ENCODE measurements at places on chromosomes 7 and 10.
A peak's percentile ranks its signal among the peaks of the same experiment; 100 is the strongest.

DNA sequence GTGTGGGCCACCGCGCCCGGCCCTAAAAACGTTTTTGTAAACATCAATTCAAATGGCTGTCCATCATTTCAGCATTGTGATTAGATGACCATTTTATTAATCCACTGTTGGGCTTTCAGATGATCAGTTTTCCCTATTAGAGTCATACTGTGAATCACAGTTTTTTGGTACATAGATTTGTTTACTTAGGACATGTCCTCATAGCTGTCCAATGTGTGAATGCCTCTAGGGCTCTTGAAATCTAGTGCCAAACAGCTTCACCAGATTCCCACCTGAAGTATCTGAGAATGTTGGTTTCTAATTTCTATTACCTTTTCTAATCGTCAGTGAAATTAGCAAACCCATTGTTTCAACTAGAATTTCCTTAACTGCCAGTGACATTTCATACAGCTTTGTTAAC, 66.8 kb downstream of the UPF2 start:
- DNase-seq: no peak

- DNase-seq: no peak
Measured at GRCh38 chr10:121159670-121160069, 308.5 kb downstream of the WDR11 start.

DNA sequence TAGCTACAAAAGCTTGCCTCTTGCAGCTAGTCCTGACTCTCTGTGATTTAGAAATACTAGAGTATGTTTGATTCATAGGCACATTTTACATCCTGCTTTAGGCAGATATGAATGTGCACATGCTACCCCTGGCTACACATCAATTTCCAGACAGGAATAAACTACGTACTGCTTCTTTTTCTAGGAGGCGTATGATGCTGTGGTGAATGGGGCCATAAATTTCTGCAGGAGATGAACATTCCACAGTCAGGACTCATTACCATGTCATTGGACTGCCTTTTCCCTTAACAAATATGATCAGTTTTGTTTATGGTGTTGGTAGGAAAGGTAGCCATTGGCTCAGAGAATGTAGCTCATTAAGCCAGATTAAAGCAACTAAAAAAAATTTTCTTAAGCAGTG, 50.1 kb upstream of the IFRD1 start:
- no peak for DNase-seq

GRCh38 chr10:93160829-93161228, 87.1 kb downstream of the CYP26A1 start:
- DNase-seq: no peak

DNA sequence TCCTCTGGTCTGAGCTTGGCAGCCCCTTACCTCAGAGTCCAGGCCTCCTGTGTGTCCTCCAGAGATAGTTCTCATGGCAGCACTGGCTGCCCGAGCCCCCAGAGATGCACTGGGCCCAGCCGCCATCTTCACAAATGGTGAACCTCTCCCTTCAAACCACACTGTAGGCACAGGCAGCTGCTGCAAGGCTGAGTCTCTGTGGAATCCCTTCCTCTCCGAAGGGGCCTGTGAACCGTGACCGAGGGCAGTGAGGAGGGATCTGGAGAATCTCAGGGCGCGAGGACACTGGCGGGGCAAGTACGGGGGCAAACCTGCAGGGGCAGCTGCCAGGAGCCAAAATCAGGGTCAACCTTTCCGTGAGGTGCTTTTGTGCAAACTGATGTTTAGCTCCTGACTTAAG, 69.5 kb upstream of the CFAP46 start:
- DNase-seq: no peak

GRCh38 chr10:34707656-34708055, 107.4 kb downstream of the PARD3 start:
- DNase-seq: no peak

DNA sequence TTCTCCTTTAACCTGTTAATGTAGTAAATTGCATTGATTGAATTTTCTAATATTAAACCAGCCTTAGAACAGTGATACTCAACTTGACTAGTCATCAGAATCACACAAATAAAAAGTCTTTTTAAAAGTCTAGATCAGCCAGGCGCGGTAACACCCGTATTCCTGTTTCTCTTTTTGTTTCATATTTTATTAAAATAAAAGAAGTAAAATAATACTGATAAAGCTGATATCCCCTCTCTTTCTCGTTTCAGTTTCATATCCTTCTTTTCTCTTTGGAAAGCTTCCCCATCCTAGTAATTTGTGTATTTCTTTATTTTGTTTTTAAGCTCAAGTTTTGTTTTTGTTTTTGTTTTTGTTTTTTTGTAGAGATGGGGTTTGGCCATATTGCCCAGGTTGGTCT, 9.3 kb downstream of the SMO start:
- no peak for DNase-seq

- no peak for DNase-seq
Measured at GRCh38 chr7:3585826-3586225, 284.8 kb downstream of the SDK1 start.

DNA sequence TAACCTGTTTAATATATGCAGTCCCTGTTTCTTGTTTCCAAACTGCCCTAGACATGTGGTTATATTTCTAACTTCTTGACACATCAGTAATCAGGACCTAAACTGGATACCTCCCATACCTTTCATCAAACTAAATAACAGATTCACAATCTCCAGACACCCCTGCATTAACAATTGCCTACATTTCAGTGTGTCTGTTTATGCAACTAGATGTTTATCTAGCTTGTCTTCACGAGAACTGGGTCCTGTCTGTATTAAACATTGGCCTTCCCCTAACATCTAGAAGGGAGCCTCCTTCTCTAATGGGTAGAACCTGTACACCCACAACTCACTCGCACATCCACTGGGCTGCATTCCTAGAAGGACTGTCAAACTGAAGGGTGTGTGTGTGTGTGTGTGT, 683.7 kb upstream of the FZD8 start:
- DNase-seq: no peak

- peak; percentile 89 for DNase-seq
Measured at GRCh38 chr7:4791738-4792536, 16.5 kb downstream of the AP5Z1 start.

- no peak for DNase-seq
Measured at GRCh38 chr7:137628216-137628615, 218.6 kb downstream of the DGKI start.

Data from hematopoietic multipotent progenitor cell (in vitro differentiated cells).